ENCODE measurements at places on chromosomes 5 and 9.

- DNase-seq: no peak
Observed at GRCh38 chr9:12776513-12777055, 1.8 kb downstream of the LURAP1L start.

DNA sequence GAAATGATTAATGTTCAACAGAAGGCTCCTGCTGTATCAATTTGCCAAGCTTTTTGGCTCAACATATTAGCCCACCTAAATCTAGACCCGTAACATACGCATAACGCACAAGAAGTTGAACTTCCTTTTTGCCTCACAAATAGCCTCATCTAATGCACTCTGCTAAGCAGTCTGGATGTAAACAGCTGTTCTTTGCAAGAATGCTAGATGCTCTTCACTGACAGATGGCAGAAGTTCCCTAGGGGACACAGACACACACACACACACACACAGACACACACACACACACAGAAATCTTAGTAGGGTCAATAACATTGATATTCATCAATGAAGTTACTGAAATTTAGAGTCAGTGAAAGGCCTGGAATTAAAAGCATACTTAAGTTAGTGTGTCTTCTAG lies 13.2 kb upstream of the PCA3 start:
- DNase-seq: no peak

GRCh38 chr9:117103438-117104110 lies 311.3 kb downstream of the ASTN2 start:
- DNase-seq: no peak

- DNase-seq: no peak
Observed at GRCh38 chr9:126411225-126411947, 84.8 kb downstream of the MVB12B start.

DNA sequence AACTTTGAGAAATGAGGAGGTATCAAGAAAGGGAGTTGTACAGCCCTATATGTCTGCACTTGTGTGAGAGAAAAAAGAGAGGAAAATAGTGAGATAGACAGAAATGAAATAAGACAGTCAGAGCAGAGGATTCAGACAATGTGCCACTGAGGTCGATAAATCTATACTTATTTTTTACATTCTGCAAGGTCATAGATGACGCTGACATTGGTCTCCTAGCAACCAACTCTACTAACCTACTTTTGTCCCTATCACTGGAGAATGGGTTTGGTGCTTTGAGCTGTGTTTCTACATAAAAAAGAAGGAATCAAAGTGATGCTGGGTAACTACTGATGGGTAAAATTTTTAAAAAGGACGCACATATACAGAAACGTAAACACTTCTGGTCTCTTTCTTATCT lies 573.3 kb upstream of the RORB start:
- no peak for DNase-seq

DNA sequence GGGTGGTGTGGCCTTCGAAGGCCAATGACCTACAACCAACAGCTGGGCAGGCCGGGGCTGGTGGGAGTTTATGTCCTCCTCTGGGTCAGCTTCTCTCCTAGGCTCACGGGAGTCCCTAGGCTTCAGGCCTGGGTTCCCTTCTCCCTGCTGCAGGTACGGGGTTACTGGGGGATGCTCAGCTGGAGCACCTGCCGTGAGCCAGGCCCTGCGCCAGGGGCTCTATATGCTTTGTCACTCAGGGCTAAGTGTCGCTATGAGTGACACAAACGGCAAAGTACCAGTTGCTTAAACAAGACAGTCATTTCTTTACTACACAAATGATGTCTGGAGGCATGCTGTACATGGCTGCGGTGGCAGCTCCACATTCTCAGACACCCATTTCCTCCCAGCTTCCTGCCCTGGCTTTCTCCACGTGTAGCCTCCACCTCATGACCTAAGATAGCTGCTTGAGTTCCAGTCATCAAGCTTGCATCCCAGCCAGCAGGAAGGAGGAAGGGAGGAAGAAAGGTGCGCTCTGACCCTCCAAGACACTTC lies 22.5 kb upstream of the NINJ1 start:
- no peak for DNase-seq

DNA sequence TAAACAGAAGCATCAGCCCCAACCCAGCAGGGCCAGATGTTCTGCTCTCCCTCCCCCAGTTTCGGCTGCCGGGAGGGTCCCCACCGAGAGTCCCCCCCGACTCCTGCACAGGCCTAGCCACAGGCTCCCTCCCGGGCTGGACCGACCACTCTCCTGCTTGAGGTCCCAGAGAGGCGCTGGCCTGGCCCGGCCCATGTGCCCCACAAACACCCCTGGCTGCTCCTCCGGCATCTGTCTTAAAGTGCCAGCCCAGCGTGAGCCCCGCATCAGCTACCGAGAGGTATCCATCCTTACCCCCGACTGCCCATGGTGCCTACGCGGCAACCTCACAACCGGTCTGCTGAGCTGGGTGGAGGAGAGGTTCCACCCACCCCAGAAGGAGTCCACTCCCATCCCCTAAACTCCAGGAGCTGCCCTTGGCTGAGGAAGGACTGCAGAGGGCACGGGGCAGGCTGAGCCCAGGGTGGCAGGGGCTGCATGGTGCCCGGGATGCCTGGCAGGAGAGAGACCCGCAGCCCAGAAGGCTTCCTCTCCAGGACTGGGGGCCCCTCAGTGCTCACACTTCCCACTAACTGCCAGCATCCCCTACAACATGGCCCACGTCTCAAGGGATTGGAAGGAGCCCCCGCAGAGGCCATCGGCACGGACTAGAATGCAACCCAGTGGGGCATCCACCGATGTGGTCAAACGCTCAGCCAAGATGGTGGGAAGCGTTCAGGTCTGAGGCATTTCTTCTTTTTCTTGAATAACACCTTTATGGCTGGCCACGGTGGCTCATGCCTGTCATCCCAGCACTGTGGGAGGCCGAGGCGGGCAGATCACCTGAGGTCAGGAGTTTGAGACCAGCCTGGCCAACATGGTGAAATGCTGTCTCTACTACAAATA lies 15.6 kb upstream of the EGFL7 start:
- DNase-seq: no peak

- DNase-seq: no peak
Observed at GRCh38 chr9:36831381-36832161, 202.5 kb downstream of the PAX5 start.

GRCh38 chr5:101897914-101898313 lies 398.2 kb downstream of the SLCO4C1 start:
- DNase-seq: no peak

DNA sequence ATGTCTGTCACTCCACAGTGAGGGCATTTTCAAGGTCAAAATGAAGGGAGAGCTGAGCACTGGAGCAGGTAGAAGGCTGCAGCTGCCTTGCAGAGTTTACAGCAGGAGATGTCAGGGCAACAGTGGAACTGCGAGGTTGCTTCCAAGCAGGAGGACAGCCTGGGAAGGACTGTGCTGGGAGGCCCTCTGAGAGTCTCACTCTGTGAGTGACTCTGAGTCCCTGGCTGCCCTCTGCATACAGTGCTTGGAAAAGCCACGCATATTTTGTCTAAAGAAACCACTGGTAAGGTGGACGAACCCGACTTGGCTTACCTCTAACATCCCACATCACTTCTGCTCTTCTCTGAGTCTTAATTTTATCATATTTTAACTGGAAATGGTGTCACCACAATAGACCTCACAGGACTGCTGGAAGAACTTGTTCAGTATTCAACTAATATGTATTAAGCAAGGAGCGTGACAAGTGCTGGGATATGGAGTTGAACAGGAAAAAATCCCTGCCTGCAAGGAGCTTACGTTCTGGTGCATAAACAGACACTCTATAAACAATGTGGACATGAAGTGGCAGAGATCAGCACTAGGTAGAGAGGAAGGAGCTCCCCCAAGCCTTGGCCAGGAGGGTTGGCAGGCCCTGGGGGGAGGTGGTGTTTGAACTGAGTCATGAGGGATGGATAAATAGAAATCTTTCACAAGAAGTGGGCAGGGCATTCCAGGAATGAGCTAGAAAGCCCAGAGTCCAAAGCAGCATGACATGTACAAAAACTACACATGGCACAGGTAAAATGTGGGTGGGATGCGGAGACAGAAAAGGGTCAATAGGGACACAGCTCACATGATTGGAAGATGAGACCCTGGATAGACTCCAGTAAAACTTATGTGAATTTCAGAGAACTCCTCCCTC lies 64.0 kb upstream of the FOXE1 start:
- no peak for DNase-seq

DNA sequence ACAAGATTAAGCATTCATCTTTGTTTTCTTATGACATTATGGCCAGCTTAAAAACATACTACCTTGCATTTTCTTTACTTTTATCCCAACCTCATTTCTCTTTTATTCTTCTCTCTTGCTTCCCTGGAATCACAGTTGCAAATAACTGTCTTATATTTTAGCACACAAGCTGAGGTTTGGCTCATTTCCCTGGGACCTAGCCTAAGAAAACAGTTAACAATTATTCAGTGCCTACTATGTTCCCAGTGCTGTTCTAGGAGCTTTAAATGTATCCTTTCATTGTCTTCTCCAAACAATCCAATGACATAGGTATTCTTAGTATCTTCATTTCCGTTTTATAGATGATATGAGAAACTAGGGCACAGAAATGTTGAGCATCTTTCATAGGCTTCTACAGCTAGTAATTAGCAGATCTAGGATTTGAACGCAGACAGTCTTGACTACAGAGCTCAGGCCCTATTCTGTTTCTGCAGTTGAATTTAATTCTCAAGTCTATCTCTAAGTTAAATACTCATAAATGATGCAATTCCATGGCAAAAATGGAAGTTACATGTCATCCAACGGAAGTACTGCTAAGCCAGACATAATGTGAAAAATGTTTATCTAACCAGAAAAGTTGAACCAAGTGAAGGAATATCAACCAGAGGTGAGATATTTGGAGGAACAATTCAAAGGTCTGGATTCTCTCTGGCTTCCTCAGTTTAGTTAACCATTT lies 52.3 kb upstream of the MTAP start:
- no peak for DNase-seq

DNA sequence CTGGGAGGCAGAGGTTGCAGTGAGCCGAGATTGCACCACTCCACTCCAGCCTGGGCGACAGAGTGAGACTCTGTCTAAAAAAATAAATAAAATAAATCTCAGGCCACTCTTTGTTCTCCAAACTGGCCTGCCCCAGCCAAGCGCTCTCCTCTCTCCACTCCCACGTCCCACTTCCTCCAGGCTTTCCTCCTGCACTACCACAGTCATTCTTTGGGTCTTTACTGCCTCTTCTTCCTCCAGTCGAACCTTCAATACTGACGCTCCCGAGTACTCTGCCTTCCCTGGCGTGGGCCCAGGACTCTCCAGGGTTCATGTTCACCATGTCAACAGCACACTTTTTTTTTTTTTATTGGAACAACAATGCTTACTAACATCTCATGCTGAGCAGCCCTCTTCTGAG lies 23.9 kb downstream of the RNF130 start:
- no peak for DNase-seq

DNA sequence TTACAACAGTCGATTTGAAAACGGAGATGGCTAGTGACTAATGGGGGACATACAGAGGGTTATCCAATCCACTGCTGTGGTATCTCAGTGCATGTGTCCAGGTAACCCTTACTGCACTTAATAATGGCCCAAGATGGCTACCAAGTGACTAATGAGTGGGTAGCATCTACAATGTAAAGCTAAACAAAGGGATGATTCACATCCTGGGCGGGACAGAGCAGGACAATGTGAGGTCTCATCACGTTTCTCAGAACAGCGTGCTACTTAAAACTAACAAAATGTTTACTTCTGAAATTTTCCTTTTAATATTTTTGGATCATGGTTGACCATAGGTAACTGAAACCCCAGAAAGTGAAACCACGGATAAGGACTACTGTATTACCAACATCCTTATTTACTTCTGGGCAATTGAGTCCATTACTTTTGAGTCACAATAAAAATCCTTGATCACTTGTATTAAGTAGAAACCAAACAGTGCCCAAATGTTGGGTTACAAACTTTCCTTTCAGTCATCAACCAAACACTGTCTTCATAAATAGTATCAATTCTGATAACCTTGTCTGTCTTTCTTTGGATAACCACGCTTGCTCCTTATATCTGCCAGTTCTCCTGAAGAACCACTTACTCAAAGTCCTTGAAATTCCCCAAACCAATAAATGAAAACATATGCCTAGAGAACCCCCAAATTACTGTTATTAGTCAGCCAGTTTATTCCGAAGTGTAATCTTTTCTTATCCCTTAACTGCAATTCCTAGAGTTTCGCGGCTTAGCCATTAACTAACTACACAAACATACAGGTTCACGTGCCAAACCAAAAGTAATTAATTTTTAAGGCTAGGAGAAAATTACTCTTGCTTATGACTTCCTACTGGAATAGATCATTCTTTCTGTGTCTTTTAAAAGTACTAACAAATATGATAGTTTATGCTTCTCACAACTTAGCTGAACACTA lies 59.7 kb downstream of the ELL2 start:
- no peak for DNase-seq

GRCh38 chr5:91182763-91183162 lies 200.4 kb downstream of the ARRDC3 start:
- DNase-seq: no peak

DNA sequence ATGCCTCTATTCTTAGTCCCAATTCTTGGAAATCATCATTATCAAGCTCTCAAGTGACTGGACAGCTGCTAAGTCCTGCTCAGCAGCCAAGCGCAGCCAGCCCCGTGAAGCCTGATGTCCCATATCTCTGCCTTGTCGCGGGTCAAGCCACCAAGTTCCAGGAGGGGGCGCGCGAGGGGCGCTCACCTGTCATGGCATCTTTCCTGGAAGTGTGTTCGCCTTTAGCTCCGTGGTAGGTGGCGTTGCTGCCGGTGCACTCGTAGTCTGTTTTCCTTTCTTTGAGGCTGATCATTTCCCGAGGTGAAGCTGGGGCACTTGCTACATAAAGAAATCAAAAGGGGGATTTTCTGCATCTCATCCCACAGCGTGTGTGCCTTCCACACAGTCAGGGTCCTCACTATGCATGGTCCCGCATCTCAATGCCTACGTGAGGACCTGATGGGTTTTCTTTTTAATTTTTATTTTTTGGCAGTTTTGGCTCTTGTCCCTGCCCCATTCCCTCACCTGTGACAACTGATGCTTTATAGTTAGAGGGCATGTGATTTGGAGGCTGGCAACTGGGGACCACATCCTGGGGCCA lies 227.0 kb upstream of the DAP start:
- peak; percentile 9 for DNase-seq

DNA sequence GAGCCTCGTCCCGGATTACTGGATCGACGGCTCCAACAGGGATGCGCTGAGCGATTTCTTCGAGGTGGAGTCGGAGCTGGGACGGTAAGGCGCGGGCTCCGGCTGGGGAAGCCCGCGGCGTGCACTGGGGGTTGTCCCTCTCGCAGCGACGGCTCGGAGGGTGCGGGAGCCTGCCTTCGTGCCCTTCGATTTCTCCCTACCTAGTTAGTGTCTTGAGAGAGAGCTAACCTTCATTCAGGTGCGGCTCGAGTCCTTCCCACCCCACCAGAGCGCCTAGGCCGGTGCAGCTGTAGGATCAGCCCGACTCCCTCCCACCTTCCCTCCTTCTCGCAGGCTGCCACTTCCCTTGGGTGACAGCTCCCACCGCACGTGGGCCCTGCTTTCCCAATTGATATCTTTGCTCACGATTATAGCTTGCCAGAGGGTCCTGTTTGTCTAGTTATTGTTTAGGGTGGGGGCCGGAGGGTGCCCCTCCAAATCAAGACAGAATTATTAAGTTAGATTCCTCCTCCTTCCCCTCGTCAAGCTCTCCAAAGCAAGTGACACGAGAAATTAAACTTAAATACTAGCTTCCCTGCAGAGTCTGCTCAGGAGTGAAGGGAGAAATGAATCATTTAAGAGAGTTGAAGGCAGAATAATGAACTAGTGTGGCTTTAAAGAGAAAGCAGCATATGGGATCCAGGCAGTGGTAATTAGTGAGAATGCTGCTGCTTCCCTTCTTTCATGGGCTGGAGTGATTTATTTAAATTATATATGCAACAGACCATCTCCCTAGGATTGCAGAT lies 569 bp downstream of the CAMK4 start:
- no peak for DNase-seq

GRCh38 chr9:91117959-91118703 lies 243.6 kb downstream of the AUH start:
- no peak for DNase-seq
